Nephron progenitor cell (in vitro differentiated cells): ENCODE measurements at places on chromosomes 12 and 14.
A peak's percentile ranks its signal among the peaks of the same experiment; 100 is the strongest.

DNA sequence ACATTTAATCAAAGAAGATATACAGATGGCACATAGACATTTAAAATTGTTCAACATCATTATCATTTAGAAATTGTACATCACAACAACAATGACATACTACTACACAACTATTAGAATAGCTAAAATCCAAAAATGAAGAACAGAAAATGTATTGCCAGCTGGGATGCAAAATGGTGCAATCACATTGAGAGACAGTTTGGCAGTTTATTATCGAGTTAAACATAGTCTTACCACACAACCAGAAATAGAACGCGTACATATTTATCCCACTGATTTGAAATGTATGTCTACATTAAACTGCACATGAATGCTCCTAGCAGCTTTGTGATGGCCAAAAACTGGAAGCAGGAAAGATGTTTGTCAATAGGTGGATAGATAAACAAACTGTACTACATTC is 791.5 kb upstream of the MGAT4C start:
- no peak for DNase-seq

DNA sequence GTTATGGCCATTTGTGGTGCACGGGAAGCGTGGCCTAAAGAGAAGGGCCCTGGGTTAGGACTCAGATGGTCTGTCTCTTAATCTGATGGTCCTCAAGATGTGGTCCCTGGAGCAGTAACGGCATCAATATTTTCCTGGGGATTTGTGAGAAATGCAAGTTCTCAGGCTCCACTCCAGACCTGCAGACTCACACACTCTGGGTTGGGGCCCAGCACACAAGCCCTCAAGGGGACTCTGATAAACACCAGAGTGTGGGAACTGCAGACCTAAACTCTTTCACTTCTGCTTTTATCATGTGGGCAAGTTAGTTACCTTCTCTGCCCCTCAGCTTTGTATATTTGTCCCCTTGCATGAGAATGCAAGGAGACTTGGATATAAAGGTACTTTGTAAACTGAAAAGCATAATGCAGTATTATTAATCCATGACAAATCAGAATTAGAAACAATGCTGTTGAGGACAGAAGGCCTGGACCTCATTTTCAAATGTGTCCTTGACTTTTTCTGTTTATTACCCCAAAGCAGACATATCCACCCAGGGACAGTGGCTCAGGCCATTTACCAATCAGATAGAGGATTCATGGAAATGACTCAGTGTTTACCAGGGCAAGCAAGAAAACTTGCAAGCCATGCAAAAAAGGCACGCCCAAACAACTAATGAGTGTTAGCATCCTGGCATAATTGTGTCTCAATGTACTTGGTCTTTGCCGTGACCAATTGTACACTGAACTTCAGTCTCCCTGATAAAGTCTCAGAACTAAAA is 157.0 kb downstream of the ASCL1 start:
- DNase-seq: no peak

GRCh38 chr14:71078500-71078899 is 171.2 kb downstream of the PCNX1 start:
- no peak for DNase-seq

GRCh38 chr12:10001171-10001776 is 2.4 kb upstream of the CLEC1B start:
- no peak for DNase-seq

DNA sequence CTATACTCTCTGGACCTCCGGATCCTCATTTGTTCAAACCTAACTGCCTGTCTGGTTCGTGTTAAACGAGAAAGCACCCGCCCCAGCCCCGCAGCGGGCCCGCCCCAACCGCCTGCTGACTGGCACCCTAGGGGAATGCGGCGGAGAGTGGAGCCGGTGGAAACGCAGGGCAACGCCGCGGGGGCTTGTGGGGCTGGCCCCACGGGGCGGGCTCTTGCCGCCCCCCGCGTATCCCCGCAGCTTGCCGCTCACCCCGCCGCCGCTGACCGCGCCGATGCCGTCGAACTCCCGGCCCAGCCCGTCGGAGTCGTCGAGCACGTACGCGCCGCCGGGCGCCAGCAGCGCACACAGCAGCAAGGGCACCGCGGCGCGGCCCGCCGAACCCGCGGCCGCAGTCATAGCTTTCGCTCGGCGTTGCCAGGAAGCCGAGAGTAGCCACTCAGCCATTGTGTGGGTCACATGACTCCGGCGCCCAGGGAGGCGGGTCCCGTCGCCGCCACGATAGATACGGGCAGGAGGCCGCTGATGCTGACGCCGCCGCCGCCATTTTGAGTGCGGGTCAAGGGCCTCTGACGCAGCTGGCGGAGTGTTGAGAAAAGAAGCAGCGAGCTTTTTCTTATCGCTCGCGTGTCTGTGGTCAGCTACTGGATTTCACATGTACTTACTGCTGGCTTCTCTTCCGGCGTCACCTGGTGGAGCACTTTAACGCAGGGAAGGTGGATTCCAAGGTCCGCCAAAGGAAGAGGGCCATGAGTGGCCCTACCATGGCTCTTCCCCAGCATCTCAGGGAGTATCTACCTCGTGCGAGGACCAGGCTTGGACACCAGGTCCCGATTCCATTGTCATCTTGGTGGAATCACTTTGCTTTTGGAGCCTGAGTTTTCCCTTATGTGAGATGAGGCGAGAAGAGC is at the start of gene GALC:
Gene GALC, minus strand, starts transcription at position 465 of the 911 bp plus-strand sequence. Its CDS starts 18 bp downstream, at position 447.
- peak; percentile 90 for DNase-seq

DNA sequence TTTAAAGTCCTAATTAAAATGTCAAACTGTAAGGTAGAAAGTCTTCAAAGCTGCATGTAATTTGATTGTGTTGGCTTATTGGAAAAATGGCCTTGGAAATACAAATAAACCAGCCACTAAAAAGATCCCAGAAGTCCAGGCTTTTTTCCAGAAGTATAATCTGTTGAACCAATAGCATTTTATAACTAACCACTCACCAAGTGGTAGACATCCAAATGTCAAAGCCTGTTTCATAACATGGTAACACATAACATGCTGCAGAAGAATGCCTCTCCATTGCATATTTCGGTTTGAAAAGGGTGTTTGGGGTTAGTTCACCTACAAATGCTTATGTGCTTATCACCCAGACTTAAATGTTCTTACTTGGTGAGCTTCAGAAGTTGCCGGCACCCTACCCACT is 183.7 kb upstream of the DIO2 start:
- no peak for DNase-seq

DNA sequence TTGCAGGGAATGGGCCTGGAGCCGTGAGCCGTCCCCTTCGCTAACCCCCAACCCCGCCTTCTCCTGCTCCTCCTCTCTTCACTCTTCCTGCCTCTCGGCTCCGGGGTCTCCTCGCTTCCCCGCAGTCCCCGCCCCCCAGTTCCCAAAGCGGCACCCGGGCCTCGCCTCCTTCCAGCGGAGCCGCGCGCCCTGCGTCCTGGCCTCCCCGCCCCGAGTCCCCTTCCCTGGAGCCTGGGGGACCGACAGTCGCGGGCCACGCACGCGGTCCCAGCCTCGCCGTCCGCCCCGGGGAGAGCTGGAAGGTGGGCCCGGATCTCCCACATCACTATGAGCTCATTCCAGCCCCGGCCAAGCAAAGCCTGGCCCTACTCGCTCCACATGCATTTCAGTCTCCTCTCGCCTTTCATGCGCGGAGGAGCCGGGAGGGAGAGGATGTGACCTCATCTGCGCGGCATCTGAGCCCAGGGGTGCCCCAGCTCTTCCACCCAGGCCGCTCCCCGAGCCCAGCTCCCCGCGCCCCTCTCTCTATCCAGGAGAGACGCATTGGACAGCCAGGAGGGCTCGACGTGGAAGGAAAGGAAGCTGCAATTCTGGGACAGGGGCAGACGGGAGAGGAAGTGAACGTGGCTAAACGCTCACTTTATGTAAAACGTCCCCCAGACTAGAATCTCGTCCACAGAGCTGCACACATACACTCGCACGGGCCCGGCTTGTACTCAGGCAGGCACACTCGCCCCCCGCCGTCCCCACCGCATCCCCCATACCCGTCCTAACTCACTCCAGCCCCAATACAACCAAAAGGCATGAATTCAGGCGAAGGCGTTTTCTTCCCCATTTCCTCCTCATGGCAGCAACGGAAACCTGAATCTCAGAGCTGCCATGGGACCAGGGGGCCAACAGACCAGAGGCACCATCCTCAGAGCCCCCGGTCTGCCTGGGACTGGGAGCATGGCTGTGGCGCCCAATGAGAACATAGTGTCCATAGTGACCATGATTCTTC is 108.7 kb upstream of the CCND2 start:
- peak; percentile 76 for DNase-seq

DNA sequence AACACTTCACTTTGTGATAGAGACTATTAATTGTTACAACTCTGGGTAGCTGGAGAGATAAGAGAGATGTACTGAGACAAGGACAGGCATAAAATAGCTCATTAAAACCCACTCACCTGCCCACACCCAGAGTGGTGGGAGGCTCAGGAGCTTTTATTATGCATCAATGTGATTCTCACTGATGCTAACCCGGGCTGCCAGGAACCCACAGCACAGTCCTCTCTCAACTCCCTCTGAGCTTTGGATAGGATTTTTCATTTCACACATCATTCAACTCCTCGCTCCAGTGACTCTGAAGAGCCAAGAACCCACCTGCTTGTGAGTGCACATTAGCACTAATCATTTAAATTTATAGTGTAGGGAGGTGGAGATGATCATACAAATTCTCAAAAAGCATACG is 827.9 kb downstream of the FLRT2 start:
- DNase-seq: no peak

DNA sequence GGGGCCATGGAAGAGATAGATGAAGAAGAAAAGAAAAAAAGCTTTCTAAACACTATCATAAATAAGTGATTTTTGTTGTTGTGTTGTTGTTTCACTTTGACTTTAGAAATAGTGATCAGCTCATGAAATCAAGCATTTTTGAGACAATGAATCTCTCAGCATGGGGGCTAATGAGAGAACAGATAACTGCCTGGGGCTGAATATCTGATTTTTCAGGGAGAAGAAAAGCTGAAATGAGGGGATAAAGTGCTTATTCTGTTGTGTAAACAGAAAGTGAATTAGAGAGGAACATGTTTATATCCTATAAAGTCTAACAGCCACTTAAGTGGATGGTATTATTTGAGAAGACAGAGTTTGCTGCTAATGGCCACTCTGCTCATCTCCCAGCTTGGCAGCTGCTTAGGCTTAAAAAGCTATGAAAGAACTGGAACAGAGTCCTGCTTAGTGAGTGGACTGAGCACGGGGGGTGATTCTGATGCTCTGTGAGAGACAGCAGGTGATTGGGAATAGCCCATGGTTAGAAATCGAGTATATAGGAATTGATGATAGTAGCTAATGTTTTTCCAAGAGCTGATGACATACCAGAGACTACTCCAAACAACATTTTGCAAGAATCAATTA is 646.1 kb upstream of the TMEM132C start:
- no peak for DNase-seq

GRCh38 chr14:100199240-100199860 is 39.6 kb upstream of the YY1 start:
- no peak for DNase-seq

GRCh38 chr12:120225200-120225558 is 24.3 kb upstream of the RPLP0 start:
- DNase-seq: no peak

GRCh38 chr14:73749706-73750530 is 35.7 kb upstream of the PNMA1 start:
- no peak for DNase-seq

GRCh38 chr12:116964054-116965050 is 53.6 kb downstream of the FBXW8 start:
- DNase-seq: no peak

DNA sequence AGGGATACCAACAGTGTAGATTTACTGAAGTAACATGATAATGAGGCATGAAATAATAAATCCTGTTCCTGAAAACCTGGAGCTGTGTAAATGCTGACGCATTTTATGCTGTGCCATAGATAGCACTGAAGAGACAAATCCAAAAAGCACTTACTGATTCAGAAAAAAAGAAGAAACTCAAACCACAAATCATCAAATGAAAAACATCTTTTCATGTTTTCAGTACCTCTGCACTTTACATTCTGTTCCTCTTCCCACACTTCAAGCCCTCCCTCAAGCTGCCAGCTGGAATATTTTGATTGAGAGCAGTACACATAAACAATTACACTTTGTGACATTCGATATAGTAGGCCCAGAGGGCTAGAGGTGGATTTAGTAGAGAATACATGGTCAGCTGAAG is 362.3 kb downstream of the NAV3 start:
- no peak for DNase-seq

DNA sequence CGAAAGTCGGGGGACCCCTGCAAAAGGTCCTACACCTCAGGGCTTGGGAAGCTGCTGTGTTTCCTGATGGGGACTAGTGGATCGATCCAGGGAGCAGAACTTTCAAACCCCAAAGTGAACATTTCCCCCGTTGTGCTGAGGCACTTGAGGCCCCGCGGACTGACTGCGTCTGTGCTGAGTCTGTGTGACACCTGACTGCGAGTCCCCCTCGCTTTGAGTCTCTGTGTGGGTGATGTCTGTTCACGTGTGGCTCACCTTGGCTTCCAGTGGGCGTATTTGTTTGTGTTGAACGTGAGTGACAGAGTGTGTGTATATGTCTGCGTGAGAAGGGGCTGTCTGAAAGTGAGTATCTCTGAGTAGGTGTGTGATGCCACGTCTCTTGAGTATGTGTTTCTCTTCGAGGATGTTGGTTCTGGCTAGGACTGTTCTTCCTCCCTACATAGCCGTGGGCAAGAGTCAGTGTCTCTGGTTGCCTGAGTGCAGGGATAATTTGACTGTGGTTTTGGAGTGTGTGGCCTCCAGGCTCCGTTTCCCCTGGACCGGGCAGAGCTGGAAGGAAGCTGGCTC is 1.3 kb downstream of the TEAD4 start:
- peak; percentile 23 for DNase-seq

- no peak for DNase-seq
Observed at GRCh38 chr12:128702371-128702770, 121.4 kb downstream of the SLC15A4 start.

- no peak for DNase-seq
Observed at GRCh38 chr12:59087077-59087673, 166.9 kb upstream of the LRIG3 start.

DNA sequence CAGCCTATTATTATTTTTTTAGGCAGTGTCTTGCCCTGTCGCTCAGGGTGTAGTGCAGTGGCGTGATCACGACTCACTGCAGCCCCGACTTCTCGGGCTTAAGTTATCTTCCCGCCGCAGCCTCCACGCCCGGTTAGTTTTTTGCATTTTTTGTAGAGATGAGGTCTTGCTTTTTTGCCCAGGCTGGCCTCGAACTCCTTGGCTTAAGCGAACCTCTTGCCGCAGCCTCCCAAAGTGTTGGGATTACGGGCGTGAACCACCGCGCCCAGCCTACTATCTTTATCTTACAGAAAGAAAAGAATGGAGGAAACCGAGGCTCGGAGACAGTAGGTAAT is 507 bp upstream of the PTPN11 start:
- no peak for DNase-seq

- no peak for DNase-seq
Observed at GRCh38 chr12:67431411-67432020, 162.4 kb downstream of the CAND1 start.

- DNase-seq: no peak
Observed at GRCh38 chr12:12022306-12022936, 48.3 kb upstream of the BCL2L14 start.
